ENCODE measurements at places on chromosomes 4 and X.

GRCh38 chrX:155544881-155545280 lies 67.9 kb downstream of the TMLHE start:
- DNase-seq = no peak

DNA sequence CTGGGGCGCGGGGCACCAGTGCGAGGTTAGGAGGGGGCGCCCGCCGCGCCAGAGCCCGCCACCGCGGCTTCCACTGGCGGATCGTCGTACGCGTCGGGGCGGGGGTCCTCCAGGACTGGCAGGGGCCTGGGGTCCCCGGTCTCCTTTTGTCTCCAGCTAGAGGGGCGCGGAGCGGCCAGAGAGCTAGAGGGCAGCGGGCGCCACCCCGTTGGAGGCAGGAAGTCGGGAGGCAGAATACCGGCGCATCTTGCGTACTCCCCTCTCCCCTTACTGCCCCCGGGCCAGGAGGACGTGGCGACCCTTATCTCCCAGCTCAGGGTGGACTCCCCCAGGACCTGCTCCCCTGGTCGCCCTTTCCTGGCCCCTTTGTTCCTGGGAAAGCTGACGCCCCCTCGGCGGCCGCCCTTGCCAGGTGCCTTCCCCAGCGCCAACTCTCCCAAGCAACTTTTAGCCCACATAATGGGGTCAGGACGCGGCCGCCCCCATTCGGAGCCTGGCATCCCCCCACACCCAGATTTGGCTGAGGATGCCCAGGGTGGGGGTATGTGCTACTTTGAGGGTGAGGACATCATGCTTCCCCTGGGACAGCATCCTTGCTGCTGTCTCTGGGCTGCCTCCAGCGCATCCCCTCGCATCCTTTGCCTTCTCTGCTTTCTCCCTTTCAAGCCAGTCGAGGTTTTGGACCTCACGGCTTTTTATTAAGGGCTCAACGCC lies 933 bp downstream of the CNKSR2 start:
- DNase-seq = peak; percentile 59

- DNase-seq = no peak
These were observed 710.4 kb upstream of the PABPC4L start for GRCh38 chr4:134911941-134912340.

- no peak for DNase-seq
These were observed 124.6 kb downstream of the COL4A6 start for GRCh38 chrX:108313669-108314068.

Data from posterior cingulate gyrus (tissue), 11 donors.